ENCODE measurements at places on chromosomes 5 and 9.

DNA sequence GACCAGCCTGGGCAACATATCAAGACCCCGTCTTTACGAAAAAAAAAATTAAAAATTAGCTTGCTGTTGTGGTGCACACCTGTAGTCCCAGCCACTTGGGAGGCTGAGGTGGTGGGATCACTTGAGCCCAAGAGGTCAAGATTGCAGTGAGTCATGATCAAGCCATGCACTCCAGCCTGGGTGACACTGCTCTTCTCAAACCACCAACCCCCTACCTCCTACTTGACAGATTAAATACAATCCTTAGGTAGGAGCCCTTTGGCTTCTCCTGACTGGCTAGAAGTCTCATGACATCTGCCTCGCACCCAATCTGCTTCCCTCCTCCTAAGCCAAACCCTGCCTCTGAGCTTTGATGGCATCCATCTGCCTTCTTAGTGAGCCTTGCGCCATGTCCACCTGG lies 11.6 kb upstream of the FBP1 start:
- no peak for ATAC-seq

GRCh38 chr5:53023969-53024368 lies 34.8 kb downstream of the ITGA2 start:
- ATAC-seq, result peak; percentile 63

DNA sequence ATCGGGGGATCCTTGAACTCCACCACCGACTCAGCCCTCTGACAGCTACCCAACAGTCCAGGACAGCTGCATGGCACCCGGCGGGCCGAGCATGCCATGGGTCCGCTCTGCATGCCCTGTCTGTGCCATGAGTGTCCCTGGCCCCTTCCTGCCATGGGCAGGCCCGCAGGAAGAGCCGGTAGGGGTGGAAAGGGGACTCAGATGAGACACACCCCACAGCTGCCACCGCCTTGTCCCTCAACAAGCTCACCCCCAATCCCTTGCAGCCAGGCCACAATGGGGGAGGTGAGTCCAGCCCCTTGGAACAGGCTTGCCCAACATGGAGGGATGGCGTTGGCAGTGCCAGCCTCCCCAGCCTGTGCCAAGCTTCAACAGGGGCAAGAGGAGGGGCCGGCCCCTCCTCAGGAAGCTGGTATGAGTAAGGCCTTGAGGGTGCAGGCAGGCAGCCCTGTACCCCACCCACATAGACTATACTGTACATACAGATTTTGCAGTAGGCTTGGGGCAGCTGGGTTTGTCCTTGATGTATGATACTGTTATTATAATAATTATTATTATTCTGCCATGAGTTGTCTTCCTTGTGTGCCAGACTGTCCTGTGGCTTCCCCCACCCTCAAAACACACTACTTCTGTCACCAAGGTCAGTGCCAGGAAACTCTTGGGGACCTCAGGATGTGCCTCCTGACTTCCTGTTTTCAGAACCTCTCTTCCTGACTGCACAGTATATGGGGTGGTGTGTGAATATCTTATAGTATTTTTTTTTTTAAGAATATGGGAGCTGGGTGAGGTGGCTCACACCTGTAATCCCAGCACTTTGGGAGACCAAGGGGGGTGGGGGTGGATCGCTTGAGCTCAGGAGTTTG lies 12.0 kb upstream of the SLC34A1 start:
- no peak for ATAC-seq

DNA sequence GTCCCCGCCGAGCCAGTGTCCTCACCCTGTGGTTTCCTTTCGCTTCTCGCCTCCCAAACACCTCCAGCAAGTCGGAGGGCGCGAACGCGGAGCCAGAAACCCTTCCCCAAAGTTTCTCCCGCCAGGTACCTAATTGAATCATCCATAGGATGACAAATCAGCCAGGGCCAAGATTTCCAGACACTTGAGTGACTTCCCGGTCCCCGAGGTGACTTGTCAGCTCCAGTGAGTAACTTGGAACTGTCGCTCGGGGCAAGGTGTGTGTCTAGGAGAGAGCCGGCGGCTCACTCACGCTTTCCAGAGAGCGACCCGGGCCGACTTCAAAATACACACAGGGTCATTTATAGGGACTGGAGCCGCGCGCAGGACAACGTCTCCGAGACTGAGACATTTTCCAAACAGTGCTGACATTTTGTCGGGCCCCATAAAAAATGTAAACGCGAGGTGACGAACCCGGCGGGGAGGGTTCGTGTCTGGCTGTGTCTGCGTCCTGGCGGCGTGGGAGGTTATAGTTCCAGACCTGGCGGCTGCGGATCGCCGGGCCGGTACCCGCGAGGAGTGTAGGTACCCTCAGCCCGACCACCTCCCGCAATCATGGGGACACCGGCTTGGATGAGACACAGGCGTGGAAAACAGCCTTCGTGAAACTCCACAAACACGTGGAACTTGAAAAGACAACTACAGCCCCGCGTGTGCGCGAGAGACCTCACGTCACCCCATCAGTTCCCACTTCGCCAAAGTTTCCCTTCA lies 1.4 kb downstream of the GLIS3 start:
- ATAC-seq, result no peak

GRCh38 chr9:134978272-134978671 lies 60.6 kb upstream of the FCN1 start:
- ATAC-seq, result no peak

- peak; percentile 61 for ATAC-seq
Observed at GRCh38 chr5:139246394-139246793, 47.1 kb upstream of the MATR3 start.

GRCh38 chr5:67166460-67167285 lies 29.9 kb downstream of the CD180 start:
- ATAC-seq, result peak; percentile 87

DNA sequence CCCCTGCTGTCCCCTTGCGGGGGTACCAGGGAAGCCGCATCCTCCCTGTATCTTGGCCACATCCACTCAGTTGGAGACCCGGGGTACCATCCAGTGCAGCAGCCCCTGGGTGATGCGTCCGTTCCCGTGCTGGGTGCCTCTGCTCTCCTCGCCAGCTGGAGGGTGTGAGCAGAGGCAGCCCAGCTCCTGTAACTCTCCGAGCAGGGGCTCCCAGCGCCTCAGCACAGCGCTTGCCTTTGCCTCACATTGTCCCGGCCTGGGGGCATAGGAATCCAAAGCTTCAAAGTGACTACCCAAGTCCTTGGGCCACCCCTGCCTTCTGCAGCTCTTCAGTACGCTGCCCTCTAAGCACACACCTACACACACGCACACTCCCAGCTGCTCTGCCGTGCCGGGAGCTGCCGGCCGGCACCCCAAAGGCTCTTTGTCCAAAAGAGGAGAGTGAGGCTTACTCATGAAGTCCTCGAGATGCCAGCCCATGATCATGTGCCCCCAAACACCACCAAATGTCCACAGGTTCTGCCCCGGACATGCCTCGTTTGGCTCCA lies 733 bp downstream of the ANGPTL2 start:
- no peak for ATAC-seq

- no peak for ATAC-seq
Observed at GRCh38 chr9:98875536-98875935, 68.1 kb downstream of the GALNT12 start.

DNA sequence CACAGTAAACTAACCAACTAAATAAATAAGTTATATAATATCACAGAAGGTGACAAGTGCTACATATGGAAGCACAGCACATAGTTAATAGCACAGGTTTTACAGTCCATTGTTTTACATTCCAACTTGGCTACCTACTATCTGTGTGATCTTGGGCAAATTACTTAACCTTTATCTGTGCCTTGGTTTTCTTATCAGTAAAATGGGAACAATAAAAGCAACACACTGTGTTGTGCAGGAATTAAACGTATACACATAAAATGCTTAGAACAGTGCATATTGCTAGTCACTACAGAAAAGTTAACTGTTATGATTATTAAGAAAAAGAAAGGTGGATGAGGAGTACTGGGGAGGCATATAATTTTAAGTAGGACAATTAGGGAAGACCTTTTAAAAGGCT lies 42.8 kb upstream of the GOLGA1 start:
- no peak for ATAC-seq

DNA sequence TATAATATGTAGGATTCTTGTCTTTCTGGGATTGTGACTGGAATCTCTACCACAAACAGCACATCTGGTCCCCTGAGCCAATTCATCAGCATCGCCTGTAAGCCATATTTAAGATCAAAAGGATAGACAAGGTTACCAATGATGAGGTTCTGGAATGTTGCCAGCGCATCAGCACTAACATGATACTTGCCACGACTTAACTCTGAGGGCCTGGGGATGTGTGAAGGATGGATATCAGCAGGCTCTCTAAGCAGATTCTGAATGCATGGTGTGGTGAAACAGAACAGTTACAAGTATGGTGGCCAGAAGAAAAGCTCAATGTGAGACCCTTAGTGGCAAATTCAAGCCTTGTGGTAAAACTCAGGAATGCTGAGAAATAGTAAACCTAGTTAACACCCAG lies 143.0 kb downstream of the XRCC4 start:
- ATAC-seq, result no peak

- no peak for ATAC-seq
Observed at GRCh38 chr5:134189031-134189430, 12.3 kb upstream of the SKP1 start.

DNA sequence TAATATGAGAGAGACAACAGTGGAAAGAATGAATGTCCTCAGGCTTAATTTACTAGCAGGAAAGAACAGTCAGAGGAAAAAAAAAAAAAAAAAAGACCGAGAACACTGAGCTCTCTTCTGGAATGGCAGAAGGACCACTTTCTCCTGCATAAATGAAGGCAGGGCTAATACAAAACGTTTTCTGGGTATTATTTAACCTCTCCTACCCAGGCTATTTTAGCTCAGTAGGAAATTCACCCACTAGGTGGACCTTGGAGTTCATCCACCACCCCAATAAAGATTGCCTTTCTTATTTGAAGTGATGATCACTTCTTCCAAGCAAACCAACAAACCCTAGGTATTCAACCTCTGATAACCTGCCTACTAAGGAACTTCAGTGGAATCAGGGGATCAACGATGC lies 3.7 kb downstream of the GLIS3 start:
- no peak for ATAC-seq

DNA sequence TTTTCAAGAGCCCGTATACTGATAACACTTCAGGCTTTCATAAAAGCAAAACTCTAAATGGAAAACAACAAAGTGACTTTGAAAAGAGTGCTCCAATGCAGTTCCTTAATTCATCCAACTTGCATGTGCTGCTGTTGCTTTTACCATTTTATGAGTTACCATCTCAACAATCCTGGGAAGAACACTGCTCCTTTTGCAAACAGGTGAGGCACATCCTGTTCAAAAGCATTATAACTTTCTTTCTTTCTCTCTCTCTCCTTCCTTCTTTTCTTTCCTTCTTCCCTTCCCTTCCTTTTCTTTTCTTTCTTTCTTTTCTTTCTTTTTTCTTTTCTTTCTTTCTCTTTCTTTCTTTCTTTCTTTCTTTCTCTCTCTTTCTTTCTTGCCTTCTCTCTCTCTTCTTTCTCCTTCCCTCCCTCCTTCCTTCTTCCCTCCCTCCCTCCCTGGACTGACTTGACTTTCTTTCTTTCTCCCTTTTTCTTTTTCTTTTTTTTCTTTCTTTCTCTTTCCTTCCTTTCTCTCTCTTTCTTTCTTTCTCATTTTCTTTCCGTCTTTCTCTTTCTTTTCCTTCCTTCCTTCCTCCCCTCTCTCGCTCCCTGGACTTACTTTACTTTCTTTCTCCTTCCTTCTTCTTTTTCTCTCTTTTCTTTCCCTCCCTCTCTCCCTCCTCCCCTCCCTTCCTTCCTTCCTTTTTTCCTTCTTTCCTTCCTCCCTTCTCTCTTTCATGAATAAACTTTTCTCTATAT lies 11.2 kb upstream of the PARP8 start:
- no peak for ATAC-seq

DNA sequence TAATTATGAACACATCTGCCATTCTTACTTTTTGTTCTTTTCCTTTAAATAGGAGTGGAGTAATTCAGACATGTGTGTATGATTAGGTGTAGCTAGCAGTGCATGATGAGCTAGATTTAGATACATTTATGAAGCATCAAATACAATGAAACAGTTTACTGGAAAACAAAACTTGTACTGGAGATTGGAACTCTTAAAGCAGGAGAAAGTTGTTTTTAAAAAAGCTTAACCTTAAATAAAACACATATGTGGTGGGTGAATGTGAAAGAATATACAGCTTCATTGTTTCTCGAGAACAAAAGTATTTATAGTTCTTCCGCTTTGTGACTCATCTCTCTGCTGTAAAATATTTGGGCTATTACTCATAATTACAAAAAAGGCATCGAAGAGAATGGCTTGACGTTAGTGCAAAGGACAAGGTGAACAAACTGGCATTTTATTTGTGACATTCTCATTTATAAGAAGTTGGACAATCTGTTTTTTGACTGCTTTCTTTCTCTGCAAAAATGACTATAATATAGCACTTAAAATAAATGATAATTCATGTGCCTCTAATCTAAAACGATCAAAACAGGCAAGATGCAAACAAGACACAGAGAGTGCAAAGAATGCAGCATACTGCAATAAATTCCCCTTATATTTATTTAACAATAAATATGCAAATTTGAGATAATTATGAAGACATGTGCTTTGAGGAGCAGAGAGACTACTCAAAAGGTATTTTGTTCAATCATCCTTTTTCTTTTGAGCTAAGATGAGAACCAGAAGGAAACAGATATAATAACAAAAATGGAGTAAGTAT lies 478.8 kb downstream of the CETN3 start:
- peak; percentile 64 for ATAC-seq

GRCh38 chr5:138918686-138919085 lies 43.6 kb upstream of the LRRTM2 start:
- no peak for ATAC-seq

DNA sequence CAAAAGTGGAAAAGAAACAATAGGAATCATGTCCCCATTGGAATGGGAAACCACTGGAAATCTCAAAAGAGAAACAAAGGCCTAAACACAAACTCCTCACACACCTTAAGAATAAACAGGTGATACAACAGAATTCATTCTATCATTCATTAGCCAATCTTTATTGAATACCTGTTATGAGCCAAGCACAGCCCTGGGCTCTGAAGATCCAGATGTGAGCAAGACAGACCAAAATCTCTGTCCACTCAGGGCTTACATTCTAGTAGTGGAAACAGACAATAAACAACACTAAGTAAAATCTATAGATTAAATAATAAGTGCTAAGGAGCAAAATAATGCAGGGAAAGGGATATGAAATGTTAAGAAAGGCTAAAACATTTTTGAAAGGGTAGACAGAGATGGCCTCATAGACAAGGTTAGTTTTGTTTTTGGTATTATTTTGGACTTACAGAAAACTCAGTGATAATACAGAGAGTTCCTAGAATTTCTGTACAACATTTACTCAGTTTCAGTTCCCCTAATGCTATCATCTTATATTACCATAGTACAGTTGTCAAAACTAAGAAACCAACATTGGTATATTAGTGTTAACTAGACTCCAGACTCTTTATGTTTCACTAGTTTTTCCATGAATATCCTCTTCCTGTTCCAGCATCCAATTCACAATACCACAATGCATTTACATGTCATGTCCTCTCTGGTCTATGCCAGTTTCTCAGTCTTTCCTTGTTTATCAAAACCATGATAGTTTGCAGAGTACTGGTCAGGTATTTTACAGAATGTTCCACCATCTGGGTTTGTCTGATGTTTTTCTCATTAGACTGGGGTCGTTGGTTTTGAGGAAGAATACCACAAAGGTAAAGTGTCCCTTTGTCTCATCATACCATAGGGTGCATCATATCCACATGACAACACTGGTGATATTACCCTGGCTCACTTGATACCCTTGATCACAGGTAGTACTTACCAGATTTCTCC lies 103.7 kb downstream of the SIL1 start:
- peak; percentile 93 for ATAC-seq

Data from stimulated activated memory B cell treated with anti-CD40 and anti-IgM and Interleukin-4, amounts not matched to agents 10 μg/mL and 1 μg/mL and 100 μg/mL, for 72 hours (primary cell).